ENCODE measurements at places on chromosomes 16 and 17. TPM values are rescaled to one million over a fixed set of nuclear protein-coding genes. Genes with fewer than 3 reads are reported as not detected.

The ARL5C gene
- 1.3 TPM for total RNA-seq

The SLC9A5 gene
- total RNA-seq = 1.0 TPM

The PPP1R1B gene
- 10.2 TPM for total RNA-seq

The CTRL gene
- 1.5 TPM for total RNA-seq

The CCDC154 gene
- 0.49 TPM for total RNA-seq

The PRSS36 gene
- not detected for total RNA-seq

The RND2 gene
- total RNA-seq = 8.2 TPM

The ZNF594 gene
- total RNA-seq = 50.6 TPM

The OR1A1 gene
- not detected for total RNA-seq

The HOXB4 gene
- total RNA-seq = not detected

The CCL3 gene
- total RNA-seq = 1.3 TPM

The NPIPB4 gene
- total RNA-seq = 102 TPM

The SOX9 gene
- total RNA-seq = 83.6 TPM

The TPPP3 gene
- total RNA-seq = 52.7 TPM

The C17orf78 gene
- total RNA-seq = not detected

The PPM1E gene
- total RNA-seq = 32.9 TPM

The DHRS7C gene
- 1.7 TPM for total RNA-seq

The CDH8 gene
- total RNA-seq = 16.4 TPM

The ABCC6 gene
- total RNA-seq = 3.0 TPM

The EARS2 gene
- total RNA-seq = 32.5 TPM

The USH1G gene
- total RNA-seq = 0.66 TPM

The CPSF4L gene
- total RNA-seq = not detected
